ENCODE measurements at places on chromosomes 2 and 18. TPM values are rescaled to one million over a fixed set of nuclear protein-coding genes. Genes with fewer than 3 reads are reported as not detected.

The TSPYL6 gene
- not detected for total RNA-seq

The LCT gene
- total RNA-seq: not detected

The TMEM247 gene
- total RNA-seq: not detected

The GRHL1 gene
- 4.7 TPM for total RNA-seq

DNA sequence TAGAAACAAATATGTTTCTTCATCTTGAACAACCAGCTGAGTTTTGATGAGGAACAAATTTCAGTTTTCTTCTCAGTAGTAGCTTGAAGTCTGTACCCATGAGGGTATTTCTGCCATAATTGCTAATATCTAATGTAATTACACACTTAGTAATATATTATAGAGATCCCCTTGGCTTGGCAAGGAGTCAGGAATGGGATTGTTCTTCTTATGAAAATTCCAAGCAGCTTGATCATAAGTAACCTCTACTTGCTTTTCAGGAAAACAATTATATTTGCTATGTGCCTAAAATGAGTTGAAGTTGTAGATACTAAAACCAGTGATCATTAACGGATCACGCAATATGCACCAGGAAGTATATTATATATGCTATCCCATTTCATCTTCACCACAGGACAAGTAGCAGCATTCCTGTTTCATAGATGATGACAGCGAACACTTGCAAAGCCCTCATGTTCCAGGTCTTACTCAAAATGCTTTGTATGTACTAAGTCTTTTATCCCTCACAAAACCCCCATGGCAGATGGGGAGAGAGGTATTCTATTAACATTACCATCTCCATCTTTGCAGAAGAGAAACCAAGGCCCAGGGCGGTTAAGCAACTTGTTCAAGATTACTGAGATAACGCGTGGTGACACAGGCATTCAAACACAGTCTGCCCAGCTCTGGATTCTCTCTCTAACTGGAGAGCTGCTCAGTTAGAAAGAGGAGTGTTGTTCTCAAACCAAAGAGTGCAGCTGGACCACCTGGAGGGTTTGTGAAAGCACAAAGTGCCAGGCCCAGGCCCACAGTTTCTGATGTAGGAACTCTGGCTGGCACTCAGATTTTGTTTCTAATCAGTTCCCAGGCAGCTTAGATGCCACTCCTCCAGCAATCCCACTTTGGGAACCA is 21.8 kb upstream of the RGPD4 start:
- no peak for DNase-seq

- DNase-seq: no peak
Measured at GRCh38 chr2:120906914-120907313, 171.2 kb downstream of the GLI2 start.

GRCh38 chr2:64859312-64860212 is 129.6 kb upstream of the SLC1A4 start:
- DNase-seq: no peak

GRCh38 chr18:78957140-78957539 is 22.5 kb upstream of the SALL3 start:
- no peak for DNase-seq

GRCh38 chr2:241532733-241533601 is 24.6 kb upstream of the STK25 start:
- DNase-seq: no peak

DNA sequence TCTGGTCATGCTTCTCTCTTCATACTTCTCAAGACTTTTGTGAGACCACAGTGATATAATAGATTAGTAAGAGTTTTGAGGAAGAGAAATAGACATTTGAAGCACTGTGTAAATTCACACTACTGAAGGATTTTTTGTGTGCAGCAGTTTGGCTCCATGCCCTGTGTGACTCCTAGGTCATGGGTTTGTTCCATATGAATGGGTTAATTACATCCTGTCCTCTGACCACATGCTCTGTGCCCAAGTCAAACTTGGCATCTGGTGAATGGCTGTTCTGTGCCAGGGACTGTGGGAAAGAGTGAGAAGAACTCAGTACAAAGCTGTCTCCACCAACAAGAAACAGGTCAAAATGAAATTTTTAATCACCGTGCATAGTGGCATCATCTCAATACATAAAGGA is 304.0 kb downstream of the LNPK start:
- DNase-seq: no peak

GRCh38 chr2:23622466-23622865 is 237.5 kb downstream of the KLHL29 start:
- DNase-seq: no peak

GRCh38 chr2:176491172-176491904 is 222.1 kb downstream of the MTX2 start:
- DNase-seq: no peak

GRCh38 chr2:197054437-197054836 is 127.9 kb upstream of the PGAP1 start:
- DNase-seq: no peak

- DNase-seq: peak; percentile 83
Measured at GRCh38 chr2:189440947-189441708, at the start of gene WDR75. Gene WDR75, plus strand, starts transcription at chr2:189441474. Its CDS starts 19 bp downstream, at chr2:189441493.

DNA sequence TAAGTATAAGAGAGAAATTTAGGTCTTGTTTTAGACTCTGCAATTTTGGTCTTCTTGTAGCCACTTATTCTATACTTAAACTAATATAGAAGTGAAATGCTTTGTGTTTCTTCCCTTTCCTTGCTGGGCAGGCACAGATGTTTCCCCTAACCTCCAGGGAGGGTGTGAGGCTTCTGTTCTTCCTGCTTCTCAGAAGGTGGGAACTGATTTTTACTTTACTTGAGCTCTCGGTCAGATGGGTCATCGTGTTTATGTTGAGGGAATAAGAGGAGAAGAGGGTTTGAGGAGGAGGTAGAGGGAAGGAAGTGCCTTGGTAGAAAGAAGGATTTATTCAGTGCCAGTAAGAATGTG is 92.5 kb upstream of the CXCR4 start:
- DNase-seq: no peak

- no peak for DNase-seq
Measured at GRCh38 chr2:189281201-189281600, 101.6 kb upstream of the COL5A2 start.

DNA sequence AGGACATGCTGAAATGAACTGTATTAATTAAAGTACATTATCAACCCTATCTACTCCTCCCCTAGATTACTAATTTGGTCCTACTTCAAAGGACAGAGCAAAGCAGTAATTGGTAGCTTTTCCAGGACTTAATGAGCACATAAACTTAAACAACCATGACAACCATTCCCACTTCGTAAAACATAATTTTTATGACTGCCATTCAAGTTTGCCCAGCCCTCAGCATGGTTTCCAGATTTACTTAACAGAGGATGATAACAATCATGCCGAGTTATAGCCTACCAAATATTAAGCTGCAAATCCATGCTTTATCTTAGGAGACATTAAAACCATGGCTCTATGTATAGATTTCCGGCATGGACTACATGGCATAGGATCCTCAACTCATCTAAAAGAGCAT is 401.1 kb upstream of the CHAC2 start:
- DNase-seq: no peak

GRCh38 chr2:118805064-118805690 is 42.3 kb downstream of the EN1 start:
- no peak for DNase-seq

DNA sequence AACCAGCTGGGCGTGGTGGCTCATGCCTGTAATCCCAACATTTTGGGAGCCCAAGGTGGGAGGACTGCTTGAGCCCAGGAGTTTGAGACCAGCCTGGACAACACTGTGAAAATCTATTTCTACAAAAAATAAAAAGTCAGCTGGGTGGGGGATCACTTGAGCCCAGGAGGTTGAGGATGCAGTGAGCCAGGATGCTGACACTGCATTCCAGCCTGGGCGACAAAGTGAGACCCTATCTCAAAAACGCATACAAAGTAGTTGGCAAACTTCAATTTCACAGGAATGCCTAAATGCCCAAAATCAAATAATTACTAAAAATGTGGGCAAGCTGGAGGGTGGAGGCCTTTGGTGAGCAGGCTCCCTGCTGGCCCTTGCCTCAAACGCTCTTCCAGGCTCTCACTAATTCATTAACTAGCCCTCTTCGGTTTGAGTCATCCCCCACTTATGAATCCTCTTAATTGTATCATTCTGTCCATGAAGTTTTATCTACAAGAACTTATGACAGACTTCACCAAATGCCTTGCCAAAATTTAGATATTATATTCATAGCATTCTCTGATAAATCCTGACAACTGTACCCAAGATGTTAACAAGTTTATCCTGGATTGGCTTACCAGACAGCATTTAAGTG is 68.7 kb upstream of the ZFP36L2 start:
- DNase-seq: no peak

- DNase-seq: no peak
Measured at GRCh38 chr2:190840569-190841172, 40.0 kb upstream of the GLS start.
